ENCODE measurements at places on chromosomes 2 and 18. TPM values are rescaled to one million over a fixed set of nuclear protein-coding genes. Genes with fewer than 3 reads are reported as not detected.

Gene PLCD4
- 1.1 TPM for total RNA-seq

Gene DCDC2C
- total RNA-seq = not detected

DNA sequence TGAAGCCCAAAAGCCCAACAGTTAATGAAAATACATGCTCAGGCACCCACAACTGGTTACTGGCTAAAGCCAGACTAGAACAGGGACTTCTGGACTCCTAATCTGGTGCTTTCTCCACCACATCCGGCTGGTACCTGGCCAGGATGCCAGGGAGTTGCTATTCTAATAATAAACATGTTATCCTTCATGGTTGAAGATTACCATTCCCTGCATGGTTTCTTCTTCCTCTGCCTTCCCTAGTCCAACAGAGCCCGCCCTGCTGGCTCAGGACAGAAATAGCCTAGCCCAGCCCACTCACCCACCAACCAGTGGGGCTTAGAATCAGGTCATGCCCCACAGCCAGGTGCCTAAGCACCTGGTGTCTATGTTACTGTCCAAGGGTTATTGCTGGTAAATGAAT is 184.2 kb downstream of the TMEM247 start:
- DNase-seq = no peak

- no peak for DNase-seq
Measured at GRCh38 chr18:5197461-5197860, 404 bp upstream of the AKAIN1 start.

Gene DSG4
- total RNA-seq = not detected
